Thoracic aorta (tissue), 2 donors: ENCODE measurements at places on chromosomes 7 and 10. TPM values are rescaled to one million over a fixed set of nuclear protein-coding genes. Genes with fewer than 3 reads are reported as not detected.
A peak's percentile ranks its signal among the peaks of the same experiment; 100 is the strongest.

CPA1 gene
- 4.1 TPM for total RNA-seq

GRCh38 chr10:50396491-50397311 is 145.4 kb upstream of the ASAH2 start:
- H3K36me3 ChIP-seq: no peaks in the 10 kb centered on the region
- H3K4me3 ChIP-seq: no peak overlapping the region
- no peak for DNase-seq
- H3K4me1 ChIP-seq: peaks cover 8% of the 10 kb centered on the region

VSTM4 gene
- 46.4 TPM for total RNA-seq

- no peaks in the 10 kb centered on the region for H3K4me1 ChIP-seq
- H3K4me3 ChIP-seq: peak overlapping the region; percentile 76
- no peak overlapping the region for H3K27ac ChIP-seq
- no peaks in the 10 kb centered on the region for H3K27me3 ChIP-seq
Measured at GRCh38 chr7:32070051-32070405, 179 bp downstream of the PDE1C start.

GRCh38 chr7:5615190-5616070 is 166.0 kb downstream of the RNF216 start:
- H3K27me3 ChIP-seq: no peaks in the 10 kb centered on the region
- H3K4me3 ChIP-seq: no peak overlapping the region
- no peak overlapping the region for H3K27ac ChIP-seq
- H3K36me3 ChIP-seq: peaks cover 6% of the 10 kb centered on the region

GPR141 gene
- total RNA-seq: not detected
